Vagina (tissue), 2 donors: ENCODE measurements at places on chromosomes 1 and 21.

DNA sequence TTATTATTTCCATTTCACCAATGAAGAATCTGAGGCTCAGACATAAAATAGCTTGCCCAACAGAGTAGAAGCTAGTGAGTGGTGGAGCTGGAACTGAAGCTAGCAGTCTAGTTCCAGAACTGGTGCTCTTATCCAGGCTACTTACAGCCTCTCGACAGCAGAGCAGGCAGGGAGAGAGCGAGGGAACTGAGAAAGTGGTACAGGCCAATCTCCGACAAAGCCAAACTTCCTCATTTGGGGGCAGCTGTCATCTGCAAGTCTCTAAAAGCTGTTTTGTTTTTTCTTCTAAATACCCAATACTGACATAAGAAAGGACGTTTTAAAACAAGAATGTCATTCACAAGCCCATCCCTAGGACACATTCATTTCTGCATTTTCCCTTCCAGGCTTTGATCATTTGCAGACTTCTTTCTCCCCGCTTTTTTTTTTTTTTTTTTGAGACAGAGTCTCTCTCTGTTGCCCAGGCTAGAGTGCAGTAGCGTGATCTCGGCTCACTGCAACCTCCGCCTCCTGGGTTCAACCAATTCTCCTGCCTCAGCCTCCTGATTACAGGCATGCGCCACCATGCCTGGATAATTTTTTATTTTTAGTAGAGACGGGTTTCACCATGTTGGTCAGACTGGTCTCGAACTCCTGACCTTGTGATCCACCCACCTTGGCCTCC is 20.0 kb downstream of the YIPF1 start:
- no peak for DNase-seq

GRCh38 chr1:208923946-208924720 is 659.4 kb upstream of the CAMK1G start:
- no peak for DNase-seq

DNA sequence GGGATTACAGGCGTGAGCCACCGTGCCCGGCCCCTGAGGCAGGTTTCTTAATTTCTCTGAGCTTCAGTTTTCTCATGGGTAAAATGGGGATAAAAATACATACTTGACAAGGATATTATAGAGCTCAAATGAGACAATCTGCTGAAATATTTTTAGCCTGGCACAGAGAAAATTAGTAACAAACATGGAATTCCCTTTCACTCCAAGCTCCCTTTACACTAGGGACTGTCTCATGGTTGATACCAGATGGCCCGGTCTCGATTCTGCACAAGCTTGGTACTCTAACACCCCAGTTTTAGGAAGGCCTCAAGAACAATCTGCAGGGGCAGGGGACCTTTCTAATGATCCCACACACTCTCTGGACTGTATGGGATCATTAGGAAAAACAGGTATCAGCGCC is 671.7 kb downstream of the SMYD3 start:
- DNase-seq, result no peak

- DNase-seq, result no peak
Observed at GRCh38 chr1:240149484-240150094, 57.9 kb downstream of the FMN2 start.

DNA sequence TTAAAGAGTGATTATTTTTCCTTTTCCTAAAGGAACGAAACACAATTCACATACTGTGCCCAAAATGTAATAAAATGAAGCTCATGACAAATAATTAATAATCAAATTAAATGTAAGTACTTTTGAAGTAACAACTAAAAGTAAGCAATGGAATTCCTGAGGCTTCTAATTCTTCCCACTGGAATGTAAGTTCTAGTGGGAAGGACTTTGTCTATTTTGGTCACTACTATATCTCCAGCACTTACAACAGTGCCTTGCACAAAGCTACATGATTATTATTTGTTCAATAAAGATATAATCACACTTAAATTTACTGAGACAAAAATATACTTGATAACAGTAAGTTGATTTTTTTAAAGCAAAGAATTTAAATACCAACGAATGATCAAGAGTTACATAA is 128.8 kb downstream of the COQ8A start:
- no peak for DNase-seq

DNA sequence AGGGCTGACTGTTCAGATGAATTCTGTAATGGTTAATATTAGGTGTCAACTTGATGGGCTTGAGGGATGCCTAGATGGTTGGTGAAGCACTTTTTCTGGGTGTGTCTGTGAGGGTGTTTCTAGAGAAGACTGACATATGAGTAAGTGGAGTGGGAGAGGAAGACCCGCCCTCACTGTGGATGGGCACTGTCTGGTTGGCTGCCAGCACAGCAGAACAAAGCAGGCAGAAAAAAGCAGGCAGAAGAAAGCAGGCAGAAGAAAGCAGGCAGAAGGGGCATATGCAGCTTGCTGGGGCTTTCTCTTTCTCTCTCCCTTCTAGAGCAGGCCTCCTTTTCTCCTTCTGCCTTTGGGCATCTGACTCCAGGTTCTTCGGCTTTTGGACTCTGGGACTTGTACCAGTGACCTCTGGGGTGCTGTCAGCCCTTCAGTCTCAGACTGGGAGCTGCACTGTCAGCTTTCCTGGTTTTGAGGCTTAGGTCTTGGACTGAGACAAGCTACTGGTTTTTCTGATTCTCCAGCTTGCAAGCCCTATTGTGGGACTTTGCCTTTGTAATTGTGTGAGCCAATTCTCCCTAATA is 42.9 kb upstream of the CD2 start:
- peak; percentile 64 for DNase-seq

DNA sequence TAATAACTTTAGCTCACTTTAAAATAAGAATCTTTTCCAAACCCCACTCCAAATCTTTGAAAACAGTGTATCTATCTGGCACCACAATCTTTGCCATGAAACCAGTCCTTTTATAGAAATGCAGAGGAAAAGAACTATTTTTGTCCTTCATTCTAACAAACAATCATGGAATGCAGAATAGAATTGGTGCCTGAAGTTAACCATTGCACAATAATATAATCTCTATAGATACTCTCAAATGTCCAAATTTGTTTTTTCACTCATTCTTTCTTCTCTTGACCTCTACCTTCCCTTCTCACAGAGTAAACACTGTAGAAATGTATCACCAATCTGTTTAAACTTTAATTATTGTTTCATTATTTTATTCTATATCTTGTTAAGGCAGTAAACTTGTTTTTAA is 34.8 kb downstream of the TTLL7 start:
- DNase-seq, result no peak

GRCh38 chr1:159408862-159409400 is 23.1 kb upstream of the OR10J4 start:
- no peak for DNase-seq

DNA sequence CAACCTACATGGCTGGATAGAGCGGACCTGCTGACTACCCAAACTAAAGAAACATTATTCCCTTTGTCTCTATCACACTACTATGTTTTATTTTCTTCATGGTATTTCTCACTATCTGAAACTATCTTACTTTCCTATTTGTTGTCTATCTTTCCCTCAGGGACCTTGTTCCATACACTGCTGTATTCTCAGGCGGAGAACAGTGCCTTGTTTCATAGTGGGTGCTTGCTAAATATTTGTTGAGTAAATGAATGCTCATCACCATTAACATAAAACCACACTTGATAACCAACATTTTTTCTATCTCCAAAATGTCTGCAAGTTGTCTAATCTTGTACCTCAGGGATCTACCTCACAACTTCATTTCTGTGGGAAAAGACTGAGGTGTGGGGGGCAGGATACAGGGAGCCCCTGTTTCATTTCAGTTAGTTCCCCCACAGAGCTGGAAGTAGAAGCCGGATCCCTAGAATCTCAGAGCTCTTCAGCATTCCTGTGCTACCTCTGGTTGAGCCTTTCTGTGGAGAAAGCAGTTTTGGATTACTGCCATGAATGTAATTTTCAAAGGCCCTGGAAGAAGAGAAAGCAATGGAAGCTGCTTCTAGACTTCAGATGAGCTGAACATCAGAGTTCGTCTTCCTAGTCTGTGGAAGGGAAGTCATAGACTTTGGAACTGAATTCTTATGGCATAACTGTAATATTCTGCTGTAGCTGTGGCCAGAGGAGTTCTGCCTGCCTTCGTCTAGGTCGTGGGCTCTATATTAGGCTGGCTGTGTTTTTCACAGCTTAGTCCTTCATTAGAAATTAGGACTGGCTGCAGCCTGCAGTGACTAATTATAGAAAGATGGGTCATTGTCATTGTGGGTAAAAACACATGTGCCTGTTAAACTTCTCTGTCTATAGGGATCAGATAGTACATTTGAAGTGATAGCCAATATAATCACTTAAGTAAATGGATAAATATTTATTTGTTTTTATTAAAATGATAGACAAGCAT is 293.2 kb upstream of the SGIP1 start:
- no peak for DNase-seq

DNA sequence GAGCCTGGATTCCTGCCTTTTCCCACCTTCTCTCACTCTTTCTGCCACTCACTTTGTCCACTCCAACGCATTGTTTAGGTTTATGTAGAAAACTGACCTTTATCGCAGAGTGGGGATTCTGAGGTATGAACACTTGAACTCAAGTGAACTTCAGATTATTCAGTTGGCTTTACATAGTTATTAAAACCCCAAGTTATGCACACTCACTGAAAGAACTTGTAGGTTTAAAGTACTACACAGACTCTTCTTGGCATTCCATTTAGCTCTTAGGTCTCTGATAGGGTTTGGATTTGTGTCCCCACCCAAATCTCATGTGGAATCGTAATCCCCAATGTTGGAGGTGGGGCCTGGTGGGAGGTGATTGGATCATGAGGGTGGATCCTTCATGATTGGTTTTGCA is 39.9 kb downstream of the RTCA start:
- no peak for DNase-seq

GRCh38 chr21:26116456-26117011 is 54.0 kb downstream of the APP start:
- no peak for DNase-seq

DNA sequence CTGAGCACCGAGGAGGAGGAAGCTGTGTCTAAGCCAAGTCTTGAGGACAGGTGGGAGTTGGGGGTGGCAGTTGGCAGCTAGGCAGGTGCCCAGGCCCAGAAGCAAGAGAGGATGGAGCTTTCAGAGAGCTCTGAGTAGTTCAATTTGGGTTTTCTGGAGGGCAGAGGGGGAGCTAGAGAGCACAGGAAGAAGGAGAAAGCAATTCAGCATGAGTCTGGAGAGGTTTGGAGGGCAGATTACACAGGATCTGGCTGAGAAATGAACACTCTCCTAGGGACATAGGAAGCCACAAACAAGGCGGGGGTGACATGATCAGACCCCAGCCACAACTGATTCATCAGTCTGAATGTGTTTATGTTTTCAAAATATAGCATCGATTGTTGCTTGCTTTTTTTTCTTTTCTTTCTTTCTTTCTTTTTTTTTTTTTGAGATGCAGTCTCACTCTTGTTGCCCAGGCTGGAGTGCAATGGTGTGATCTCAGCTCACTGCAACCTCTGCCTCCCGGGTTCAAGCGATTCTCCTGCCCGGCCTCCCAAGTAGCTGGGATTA is 23.8 kb downstream of the PTPRF start:
- DNase-seq, result no peak

GRCh38 chr1:74316302-74316701 is 81.1 kb downstream of the TNNI3K start:
- no peak for DNase-seq

DNA sequence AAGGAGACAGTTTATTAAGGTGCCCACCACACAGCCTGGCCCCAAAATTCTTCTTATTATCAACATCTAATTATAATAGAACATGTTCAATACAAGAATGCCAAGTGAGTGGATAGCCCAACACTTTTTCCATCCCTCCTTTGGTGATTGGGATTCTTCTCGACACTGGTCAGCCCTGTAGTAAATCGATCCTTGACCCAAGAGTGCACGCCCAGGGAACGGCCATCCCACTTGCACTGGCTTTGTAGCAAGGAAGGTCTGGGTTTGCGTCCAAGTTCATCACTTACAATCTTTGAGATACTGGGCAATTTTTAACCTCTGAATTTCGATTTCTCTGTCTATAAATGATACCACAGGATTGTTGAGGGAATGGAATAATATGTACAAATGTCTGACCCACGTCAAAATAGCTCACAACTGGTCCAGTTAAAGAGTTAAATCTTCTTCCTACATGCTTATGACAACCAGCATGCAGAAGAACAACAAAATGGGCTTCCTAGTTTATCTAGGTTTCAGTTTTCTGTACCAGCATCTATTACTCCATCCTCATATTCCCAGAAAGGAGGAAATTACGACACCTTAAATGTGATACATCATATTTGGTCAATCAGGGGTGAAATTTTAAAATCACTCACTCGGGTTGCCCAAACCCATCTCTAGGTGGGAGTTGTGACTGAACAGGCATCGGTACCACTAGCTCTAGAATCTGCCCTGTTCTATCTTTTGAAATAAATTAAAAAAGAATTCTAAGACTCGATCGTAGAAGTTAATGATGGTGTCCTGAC is 161.8 kb downstream of the CLIC6 start:
- DNase-seq, result no peak

DNA sequence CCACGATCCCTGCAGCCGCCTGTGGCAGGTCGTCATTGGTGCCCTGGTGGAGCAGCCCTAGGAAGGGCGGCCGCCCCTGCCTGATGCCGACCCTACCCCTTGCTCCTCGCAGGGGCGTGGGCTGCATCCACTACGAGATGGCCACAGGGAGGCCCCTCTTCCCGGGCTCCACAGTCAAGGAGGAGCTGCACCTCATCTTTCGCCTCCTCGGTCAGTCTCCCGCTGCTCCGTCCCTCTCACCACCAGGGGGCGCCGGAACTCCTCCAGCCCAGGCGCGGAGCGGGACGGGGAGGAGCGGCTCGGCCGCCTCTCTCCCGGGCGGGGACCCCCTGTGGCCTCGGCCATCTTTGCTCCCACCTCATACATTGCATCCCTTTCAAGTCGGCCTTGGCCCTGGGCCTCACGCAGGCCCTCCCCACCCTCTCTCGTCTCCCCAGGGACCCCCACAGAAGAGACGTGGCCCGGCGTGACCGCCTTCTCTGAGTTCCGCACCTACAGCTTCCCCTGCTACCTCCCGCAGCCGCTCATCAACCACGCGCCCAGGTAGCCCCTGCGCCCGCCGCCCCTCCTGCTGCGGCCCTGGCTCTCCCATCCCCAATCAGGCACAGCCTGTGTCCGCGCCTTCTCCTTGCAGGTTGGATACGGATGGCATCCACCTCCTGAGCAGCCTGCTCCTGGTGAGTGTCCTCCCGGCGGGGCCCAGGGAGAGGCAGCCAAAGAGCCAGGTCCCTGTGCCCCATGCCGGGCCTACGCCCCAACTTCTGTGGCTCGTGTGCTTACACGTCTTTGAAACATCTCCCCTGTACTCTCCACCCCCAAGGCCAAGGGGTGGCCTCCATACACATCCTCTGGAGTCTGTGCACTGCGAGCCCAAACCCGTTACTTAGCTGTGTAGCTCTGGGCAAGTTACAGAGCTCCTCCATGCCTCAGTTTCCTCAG is 24.7 kb downstream of the CDK18 start:
- DNase-seq, result no peak

DNA sequence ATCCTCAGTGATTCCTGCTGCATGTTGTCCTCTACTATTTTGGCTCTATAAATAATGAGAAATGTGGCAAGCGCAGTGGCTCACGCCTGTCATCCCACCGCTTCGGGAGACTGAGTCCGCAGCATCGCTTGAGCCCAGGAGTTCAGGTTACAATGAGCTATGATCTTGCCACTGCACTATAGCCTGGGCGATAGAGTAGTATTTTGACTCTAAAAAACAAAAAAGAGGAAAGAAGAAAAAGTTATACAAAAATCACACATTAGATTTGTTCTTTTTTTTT is 756 bp upstream of the SLC25A44 start:
- no peak for DNase-seq

- DNase-seq, result no peak
Observed at GRCh38 chr1:153598309-153599172, 14.4 kb downstream of the S100A16 start.

- no peak for DNase-seq
Observed at GRCh38 chr21:28099001-28099705, 893.5 kb downstream of the LTN1 start.
